Fibroblast of skin of left biceps (primary cell): ENCODE measurements at places on chromosomes 16 and 17.

- no peak for DNase-seq
Measured at GRCh38 chr17:71726341-71726740, 394.5 kb upstream of the SOX9 start.

DNA sequence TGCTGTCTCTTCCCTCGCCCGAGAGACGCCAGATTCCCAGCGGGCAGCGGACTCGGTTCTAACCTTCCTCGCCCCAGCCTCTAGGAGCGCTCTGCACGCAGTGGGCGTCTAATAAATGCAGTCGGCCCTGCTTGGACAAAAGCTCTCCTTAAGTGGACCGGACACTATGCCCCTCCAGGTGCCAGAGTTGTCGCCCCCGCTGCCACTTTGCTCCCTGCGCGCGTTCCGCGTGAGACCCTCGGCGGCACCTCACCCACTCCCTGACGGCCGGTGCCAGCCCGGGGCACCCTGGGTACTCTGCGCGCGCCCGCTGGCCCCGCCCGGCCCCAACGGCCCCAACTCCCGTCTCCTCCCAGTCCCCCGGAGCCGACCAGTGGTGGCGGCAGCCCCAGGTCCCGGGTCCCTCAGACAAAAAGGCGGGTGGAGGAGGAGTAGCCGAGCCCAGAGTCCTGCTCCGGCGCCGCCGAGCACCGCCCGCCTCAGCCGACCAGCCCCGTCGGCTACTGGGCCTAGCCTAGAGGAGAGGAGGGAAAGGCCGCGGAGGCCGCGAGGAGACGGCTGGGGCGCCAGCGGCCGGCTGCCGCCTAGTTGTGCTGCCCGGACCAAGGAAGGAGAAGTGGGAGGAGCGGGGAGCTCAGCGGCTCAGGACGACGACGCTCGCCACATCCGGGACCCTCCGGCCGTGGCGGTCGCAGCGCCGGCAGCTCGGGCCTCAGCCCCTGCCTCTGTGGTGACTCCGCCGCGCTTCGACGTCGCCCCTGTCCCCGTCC, 123.0 kb downstream of the GOSR1 start:
- DNase-seq, result no peak

GRCh38 chr16:30965436-30965835, 7.9 kb downstream of the SETD1A start:
- no peak for DNase-seq

- DNase-seq, result no peak
Measured at GRCh38 chr17:9240659-9241370, 219.5 kb downstream of the NTN1 start.

- peak; percentile 98 for DNase-seq
Measured at GRCh38 chr16:24635900-24636610, 93.4 kb upstream of the TNRC6A start.

DNA sequence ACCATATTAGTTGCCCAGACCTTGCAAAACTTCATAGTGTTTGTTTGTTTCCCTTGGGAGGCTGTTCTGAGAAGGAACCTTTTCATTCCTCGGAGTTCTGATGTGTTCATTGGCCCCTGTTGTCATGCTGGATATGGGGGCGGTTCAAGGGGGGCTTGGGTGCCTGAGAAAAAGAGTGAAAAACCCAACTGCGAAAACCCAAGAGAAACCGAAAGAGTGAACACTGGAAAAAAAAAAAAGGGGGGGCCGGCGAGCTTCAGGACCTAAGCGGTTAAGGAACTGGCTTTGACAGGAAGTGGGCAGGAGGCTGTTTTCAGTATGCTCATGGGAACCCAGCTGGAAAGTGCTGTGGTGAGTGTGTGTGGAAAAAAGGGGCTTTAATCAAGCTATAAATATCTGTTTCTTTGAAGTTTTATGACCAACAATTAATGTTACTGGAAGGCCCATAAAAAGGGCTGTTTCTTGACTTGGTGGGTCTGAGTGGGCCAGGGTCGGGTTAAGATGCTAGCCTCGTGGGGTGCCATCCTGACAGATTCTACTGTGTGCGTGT, 510.7 kb downstream of the MAF start:
- DNase-seq, result no peak

GRCh38 chr16:63365649-63366304, 1329.5 kb upstream of the CDH8 start:
- DNase-seq, result no peak

DNA sequence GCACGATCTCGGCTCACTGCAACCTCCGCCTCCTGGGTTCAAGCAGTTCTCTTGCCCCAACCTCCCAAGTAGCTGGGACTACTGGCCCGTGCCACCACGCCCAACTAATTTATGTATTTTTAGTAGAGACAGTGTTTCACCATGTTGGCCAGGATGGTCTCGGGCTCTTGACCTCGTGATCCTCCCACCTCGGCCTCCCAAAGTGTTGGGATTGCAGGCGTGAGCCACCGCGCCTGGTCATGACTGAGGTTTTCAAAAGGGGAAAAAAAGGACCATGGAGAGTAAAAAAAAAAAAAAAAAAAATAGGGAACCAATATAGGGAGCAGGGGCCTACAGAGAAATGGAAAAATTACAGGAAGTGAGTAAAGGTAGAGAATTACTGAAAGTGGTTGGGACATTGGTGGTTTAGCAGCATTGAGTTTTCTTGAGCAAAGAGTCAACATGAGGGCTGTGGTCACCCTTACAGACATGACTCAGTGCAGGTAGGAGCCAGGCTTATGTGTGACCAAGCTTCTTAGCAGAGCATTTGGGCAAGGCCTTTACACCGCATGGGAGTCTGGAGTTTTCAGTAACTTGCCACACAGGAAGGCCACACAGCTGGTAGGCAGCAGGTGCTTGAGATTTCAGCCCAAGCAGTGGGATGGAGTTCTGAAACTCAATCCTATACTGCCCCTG, 447.3 kb downstream of the HS3ST3B1 start:
- DNase-seq, result no peak

DNA sequence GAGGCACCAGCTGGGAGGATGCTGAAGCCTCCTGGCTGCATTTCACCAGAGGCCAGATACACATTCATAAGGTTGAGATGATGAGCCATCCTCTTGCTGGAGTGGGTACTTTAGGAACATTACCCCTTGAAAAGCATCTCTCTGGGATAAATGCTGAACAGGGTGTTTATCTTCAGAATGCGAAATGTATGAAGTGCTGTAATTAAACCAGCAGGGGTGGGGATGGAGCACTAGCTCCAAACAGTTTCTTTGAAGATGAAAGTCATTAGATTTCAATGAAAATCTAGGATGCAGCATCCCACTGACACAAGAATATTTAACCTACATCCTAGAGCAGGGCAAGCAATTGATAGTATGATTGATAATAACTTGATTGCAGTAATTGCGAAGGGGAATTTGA, 158.1 kb downstream of the CYLD start:
- DNase-seq, result no peak

GRCh38 chr16:69182730-69183416, 4.1 kb upstream of the SNTB2 start:
- no peak for DNase-seq

GRCh38 chr17:7213895-7214299, 5.7 kb downstream of the DLG4 start:
- no peak for DNase-seq

GRCh38 chr16:72956124-72957064, 91.5 kb downstream of the ZFHX3 start:
- DNase-seq, result no peak

- DNase-seq, result no peak
Measured at GRCh38 chr17:48769009-48769675, 40.6 kb upstream of the HOXB13 start.

DNA sequence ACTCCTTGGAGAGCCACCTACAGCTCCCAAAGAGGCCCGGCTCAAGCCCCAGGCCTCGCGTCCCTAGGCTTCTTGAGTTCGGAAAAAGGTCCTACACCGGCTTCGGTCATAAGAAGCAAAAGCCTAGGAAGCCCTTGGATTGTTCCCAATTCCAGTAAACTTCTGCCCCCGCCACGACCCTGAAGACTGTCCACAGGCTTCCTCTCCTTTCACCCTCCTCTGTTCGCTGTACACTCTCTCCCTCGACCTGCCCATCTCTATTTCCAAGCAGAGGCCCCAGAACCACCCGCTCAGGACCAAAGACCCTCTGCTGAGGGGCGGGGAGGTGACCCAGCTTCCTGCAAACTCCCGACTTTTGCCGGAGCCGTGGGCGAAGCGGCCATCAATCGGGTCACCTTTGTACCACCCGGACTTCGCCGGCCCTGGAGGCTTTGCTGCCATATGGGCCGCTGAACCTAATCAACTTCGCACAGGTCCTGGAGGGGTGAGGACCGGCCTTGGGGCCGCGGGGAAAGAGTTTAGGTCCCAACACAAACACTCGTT, 2.7 kb downstream of the HOXB2 start:
- no peak for DNase-seq

GRCh38 chr16:83964684-83965443, 3.2 kb upstream of the NECAB2 start:
- DNase-seq, result no peak

DNA sequence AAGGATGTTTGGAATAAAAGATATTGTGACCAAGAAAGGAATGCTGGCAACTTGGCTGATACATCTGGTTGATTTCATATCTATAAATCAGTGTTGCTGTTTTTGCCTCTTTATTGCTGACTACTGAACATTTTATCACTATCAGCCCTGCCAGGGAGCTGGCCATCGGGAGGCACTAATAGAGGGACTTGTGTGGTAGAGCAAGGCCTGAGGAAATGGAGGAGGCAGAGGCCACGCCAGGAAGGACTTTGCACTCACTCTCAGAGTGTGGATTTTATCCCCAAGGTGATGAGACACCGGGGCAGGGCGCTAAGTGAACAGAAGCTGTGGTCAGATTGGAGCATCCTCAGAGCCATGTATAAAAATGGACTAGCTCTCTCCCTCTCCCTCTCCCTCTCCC, 9.3 kb upstream of the CYB561 start:
- DNase-seq, result no peak

DNA sequence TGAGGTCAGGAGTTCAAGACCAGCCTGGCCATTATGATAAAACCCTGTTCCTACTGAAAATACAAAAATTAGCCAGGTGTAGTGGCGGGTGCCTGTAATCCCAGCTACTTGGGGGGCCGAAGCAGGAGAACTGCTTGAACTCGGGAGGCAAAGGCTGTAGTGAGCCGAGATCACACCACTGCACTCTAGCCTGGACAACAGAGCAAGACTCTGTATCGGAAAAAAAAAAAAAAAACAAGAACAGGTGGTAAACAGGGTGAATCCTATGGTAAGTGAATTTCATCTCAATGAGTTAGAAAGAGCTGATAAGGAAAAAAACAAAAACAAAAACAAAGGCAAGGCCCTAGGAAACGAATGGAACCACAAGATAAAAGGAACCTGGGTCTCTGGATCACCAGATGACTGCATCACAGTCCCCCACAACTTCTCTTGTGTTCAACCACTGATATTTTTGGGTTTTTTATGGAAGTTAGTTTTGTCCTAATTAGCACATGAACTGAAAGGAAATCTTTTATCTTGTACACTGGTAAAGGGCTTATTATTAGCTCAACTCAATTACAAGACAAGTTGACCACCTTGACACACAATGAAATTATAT, 21.0 kb downstream of the GLG1 start:
- no peak for DNase-seq

DNA sequence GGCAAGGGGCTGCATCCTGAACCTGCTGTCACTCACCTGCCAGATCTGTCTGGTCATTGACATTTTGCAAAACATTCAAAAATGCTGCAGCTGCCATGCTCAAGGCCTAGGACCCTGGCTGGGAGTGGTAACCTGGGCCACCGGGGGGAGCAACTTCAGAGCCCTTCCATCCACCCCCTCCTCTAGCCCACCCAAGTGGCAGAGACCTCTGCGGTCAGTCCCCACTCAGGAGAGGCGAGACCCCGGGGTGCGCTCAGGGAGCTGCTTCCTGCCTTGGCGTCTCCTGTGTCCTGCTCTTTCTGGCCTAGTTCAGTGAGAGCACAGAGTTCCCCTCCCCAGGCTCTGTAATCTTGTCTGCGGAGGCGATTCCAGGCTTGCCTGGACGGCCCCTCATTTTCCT, 108.8 kb downstream of the CCDC182 start:
- DNase-seq, result no peak

DNA sequence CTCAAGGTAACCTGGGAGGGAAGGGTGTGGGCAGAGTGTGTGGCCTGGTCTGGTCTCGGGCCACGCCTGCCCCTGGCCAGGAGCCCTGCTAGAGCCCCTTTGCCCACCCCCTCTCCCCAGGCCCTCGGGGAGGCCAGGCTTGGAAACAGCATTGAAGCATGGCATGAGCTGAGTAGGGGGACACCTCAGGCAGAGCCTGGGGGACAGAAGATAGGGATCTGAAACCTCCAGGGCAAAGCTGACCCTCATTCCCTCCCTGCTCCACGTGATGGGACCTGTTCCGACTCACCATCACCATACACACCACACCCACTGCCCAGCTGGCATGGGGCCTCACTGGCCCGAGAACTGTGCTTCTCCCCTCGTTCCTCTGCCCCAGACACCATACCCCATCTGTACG, 2.5 kb downstream of the RFNG start:
- no peak for DNase-seq

GRCh38 chr17:7846063-7846735, 8.7 kb upstream of the TMEM88 start:
- no peak for DNase-seq

- no peak for DNase-seq
Measured at GRCh38 chr16:67015313-67015731, 13.6 kb upstream of the CBFB start.

GRCh38 chr16:86243571-86244154, 266.7 kb upstream of the FOXF1 start:
- no peak for DNase-seq

- no peak for DNase-seq
Measured at GRCh38 chr17:37769050-37769449, 24.2 kb upstream of the HNF1B start.

GRCh38 chr17:69485251-69485661, 70.8 kb downstream of the MAP2K6 start:
- DNase-seq, result no peak

DNA sequence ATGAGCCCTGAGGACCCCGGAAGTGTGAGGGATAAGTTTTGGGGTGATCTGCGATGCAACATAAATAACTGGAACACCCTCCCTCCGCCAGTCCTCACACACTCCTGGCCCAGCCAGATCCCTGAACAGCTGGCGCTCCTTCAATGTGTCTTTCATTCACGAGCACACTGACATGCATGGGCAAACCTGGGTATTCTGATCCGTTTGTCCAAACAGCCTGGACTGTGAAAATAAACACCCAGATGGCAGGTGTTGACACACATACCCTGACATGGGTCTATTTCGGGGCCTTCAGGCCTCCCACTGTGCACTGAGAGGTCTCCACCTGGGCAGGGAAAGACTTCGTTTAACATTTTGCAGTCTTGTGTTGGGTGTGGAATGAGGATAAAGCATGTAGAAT, 3.0 kb upstream of the CPNE2 start:
- DNase-seq, result no peak

GRCh38 chr17:36470499-36470898, 16.0 kb upstream of the ZNHIT3 start:
- no peak for DNase-seq

- no peak for DNase-seq
Measured at GRCh38 chr17:10216213-10216938, 18.0 kb upstream of the GAS7 start.

- no peak for DNase-seq
Measured at GRCh38 chr16:2842340-2843000, 12.4 kb downstream of the ZG16B start.

- no peak for DNase-seq
Measured at GRCh38 chr17:67216578-67217320, 28.2 kb downstream of the HELZ start.

- DNase-seq, result no peak
Measured at GRCh38 chr17:82665217-82665616, 17.0 kb upstream of the WDR45B start.
